ENCODE measurements at places on chromosomes 5 and 9.

DNA sequence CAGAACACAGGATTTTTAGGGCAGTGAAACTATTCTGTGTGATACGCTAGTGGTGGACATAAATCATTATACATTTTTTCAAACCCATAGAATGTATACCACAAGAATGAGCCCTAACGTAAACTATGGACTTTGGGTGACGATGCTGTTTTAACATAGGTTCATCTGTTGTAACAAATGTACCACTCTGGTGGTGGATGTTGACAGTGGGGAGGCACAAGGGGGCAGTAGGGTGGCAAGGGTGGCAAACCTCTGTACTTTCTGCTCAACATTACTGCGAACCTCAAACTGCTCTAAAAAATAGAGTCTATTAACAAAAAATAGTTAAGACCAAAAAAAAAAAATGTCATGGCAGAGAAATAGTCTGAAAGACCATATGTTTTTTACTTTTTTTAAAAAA is 9.1 kb upstream of the MVB12B start:
- no peak for DNase-seq

DNA sequence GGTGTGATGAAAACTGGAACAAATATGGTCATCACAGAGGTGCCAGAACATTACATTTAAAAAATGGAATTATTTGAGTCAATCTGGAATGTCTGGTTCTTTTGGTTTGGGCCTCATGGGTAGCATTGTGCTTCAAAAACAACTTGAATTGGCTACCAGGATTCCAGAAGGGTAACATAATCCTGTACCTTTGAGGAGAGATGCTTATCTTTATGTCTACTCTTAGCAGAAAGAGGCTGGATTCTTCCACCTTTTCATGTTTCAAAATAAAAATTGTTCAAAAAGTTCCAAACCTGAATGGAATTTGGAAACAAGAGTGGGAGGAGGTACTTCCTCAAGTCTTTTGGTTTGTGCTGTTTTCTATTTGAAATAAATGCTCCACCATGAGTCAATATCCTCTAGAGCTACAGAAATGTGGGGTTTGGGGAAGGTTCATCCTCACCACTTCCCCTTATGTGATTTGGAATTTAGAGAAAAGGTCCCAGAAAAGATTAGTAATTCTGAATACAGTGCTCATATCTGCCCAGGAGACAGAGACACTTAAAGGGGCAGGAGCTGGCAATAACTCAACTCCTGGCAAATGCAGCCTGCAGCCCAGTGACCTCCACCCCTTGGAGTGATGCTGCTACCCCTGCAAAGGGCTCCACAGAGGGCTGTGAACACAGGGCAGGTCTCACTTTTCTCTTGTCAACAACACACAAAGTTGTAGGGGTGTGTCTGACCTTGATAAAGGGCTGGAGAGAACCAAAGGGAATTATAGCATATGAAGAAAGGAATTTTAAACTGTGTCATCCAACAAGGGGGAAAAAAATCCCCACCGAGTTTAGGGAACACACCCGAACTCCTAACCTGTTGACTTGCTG is 272.8 kb downstream of the CWC27 start:
- DNase-seq = no peak

DNA sequence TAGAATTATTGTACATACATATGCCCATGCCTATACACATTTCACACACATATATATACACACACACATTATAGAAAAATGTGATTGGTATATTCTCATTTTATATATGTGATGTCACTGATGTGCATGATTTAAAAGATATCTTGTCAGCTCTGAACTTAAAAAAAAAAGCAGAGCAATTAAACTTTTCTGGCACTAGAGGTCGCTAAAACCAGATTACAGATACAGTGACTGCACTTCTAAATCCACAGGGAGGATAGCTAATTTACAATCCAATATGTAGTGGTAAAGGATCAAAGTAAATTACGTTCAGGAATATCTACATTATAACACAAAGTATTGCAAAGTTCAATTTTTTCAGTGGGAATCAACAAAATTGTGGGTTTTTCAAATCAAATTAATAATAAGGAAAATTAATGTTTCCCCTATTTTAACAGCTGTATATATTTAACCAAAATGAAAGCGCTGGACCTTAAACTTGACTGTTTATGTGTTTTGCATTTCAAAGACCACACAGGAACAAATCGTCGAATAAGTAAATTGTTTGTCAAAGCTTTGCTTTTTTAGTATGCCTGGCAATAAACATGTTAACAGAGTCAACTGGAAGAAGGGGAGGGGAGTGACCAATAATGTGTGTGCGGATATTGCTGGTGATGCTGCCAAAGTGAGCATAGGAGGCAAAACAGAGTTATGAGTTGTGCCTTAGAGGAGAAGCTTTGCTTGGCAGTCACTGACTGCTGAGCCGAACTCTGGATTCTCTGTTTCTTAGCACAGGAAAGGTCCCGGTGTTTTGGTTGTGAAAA is 1201.4 kb upstream of the C9orf72 start:
- DNase-seq = no peak

DNA sequence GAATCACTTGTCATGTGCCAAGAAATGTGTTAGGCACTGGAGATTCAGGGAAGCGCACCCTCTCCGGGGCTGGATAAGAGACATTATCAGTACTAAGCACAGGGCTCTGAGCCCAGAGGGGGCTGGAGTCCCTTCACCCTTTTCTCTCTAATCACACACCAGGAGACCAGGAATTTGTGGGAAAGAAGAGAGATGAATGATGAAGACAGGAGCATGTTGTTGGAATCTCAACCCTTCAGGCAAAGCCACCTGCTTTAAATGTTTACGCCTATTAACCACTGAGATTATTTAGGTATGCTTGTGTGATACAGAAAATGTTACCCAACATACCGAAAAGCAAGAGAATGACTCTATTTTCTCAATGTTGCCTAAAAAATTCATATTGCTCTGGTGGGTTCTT is 119.8 kb downstream of the ENTREP1 start:
- DNase-seq = no peak

- no peak for DNase-seq
These were observed 124.3 kb upstream of the RAI14 start for GRCh38 chr5:34531751-34532360.

- no peak for DNase-seq
These were observed 15.0 kb upstream of the HMGCR start for GRCh38 chr5:75322066-75322465.

- no peak for DNase-seq
These were observed 69.5 kb upstream of the XPA start for GRCh38 chr9:97766610-97767009.

DNA sequence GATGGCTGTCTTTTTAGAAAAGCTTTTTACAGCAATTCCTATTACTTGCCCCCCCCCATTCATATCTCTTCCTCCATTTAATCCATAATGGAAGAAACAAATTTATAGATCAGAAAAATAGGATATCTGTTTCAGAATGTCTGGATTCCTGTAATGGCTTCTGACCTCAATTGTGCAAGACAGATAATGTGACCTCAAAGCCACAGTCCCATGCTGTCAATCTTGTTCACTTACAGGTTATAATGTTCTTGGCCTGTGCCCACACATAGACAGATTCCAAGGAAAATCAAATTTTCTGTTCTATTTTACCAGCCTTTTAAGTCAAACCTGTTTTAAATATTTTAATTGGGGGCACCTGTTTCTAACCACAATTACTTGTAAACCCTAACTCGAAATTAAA is 143.4 kb downstream of the ENTREP1 start:
- DNase-seq = no peak

DNA sequence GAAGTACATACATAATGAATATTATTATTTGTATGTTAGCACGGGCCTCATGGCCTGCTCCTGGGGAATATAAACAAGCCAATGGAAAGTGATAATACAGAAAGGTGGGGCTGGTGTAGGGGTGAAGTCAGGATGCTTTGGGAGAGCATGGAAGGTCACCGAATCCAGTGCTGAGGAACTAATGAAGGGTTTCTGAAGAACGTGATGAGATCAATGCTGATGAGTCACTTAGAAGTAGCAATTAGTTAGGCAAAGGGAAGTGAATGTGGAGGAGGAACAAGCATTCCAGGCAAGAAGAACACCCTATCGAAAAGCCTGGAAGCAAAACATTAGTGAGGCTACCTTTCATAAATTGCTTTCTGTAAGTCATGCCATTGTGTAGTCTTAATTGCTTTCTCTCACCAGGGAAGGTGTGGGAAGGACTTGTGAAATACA is 2.1 kb downstream of the ANXA1 start:
- DNase-seq = no peak

DNA sequence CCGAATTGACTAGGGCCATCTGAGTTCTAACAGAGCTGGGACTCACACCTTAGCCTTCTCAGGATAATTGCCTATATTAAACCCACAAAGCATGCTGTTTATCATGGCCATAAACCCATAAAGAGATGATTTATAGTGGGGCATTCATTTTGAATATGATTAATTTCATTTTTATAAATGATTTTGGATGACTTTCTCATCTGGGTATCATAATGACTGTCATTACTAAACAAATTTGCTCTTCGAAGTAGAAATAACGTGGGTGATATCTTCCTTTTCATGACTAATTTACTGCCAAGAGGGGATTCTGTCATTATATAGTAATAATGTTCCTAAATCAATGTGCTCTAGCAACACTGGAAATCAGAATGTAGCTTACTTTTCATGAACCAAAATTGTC is 498.2 kb downstream of the CDH12 start:
- DNase-seq = no peak

DNA sequence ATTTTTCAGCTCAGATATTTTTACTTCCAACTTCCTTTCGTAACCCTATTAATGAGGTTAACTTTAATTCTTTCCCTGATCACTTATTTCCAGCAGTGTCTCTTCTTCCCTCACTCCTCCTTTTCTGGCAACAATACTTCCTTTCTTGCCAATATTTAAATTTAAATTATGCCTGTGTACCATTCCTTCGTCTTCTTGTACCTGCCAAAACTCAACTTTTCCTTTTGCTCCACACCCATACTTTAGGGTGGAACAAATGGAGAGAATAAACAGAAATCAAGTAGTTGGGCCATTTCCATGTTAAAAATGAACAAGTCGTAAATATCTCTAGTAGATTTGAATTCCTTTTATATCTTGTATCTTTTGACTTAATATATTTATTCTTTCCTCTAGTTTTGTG is 66.0 kb downstream of the FER start:
- DNase-seq = no peak

DNA sequence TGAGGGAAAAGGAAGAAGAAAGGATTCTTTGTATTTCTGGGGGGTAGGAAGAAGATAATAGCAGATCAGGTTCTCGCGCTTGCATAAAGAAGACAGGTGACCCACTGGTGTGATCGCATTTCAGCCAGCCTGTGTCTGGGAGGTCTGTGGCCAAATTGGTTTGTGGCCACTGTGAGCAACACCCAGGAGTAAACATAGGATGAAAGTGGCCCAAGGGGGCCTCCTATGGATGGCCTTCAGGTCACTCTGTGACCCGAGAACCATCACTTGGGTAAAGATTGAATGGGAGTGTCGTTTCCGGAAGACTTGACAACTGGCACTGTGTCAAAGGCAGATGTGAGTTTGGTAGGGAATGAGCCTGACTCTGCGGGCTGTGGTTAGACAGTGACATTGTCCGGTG is 34.2 kb downstream of the RAI14 start:
- no peak for DNase-seq

DNA sequence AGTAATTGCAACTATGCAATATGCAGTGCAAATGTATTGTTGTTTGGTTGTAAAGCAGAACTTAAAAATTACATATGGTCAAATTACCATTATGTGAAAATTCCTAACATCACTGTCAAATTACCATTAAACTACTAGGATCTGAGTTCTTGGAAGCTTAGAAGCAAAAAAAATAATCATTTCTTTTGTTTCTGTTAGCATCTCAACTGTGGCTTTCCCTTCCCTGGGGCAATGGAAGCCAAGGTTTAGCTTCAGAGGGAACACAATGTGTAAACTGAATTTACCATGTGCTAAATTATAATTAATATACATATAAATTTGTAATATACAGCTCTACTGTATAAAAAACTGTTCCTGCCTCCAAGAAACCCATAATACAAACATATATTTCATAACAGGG is 159.4 kb downstream of the GNAQ start:
- no peak for DNase-seq

DNA sequence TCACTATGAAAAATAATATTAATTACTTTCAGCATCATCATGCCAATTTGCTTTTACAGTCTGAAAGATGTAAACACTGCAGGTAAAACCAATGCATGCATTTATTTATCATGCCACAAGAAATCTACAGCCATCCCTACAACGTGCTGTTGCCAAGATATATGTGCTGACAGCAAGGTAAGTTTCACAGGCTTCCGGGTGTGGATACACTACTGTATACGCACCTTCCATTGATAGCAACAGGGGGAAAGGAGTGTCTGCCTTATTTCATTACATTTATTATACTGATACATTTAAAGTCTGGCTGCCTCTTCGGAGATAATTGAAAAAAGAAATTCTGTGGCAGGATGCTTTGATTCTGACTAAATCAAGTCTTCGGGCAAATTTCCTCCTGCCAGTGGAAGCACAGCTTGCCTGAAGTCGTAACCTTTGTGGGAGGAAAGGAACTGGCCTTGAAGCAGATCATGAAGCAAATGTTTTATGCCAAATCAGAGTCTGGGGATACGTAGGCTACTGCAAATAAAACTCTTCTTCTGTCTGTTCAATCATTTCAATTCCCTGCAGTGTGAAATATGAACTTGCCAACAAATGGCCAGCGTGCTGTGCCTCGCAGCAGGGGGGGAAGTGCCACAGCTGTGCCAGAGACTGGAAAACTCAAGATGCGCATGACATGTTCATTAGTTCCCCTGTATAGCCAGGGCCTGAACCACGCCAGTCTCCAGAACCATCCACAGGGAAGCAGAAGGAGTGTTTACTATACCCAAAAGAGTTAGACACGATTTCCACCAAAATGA is 268.1 kb downstream of the EFNA5 start:
- no peak for DNase-seq

DNA sequence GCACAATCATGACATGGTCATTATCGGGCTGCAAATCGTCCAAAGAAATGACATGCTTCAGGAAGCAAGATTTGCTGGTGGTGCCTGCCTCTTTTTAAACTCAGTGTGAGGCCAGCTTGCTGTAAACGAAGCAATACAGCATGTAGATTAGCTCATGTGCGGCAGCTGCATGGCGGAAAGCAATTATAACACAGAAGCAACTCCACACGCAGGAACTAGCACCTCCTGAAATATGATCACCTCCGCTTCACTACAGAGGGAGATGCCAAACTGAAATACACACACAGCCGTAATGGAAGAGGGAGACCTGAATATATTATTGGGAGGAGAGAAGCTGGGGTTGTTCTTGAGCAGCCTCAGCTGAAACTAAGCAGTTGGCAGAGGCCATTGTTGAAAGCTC is 312.5 kb downstream of the PSAT1 start:
- DNase-seq = no peak

DNA sequence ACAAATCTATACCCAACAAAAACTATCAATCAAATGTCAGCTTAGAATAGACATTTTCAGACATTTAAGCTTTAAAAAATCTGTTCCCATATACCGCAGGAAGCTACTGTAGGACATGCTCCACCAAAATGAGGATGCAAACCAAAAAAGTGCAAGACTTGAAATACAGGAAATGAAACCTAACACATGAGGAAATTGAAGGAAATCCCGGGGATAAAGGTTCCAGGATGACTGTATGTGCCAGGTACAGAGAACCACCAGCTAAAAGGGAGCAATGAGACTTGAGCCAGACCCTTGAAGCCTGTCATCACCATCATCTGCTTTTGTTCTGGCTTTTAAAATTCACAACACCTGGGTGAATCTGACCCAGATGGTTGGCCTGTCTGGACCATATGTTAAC is 21.4 kb downstream of the DIAPH1 start:
- no peak for DNase-seq
